ENCODE measurements at places on chromosomes 4 and X. TPM values are rescaled to one million over a fixed set of nuclear protein-coding genes. Genes with fewer than 3 reads are reported as not detected.

DNA sequence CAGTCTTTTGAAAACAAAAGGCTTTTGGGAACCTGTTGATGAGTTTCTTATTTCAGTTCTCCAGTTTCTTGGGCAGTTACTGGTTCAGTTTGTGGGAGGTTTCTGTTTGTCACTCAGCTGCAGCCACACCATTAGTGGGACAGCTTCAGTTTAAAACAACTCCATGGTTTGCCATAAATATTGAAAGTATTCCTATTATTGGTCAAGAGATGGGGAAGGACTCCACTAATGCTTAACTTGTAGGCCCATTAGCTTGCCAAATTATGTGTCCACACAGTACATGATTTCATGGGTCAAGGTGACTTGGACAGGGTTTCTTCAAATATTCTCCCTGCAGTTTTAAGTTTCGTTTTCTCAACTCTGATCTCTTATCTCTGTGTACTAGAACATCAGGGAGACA lies 15.5 kb upstream of the ASIC5 start:
- no peak for DNase-seq

- DNase-seq, result no peak
These were observed 49.2 kb downstream of the SEL1L3 start for GRCh38 chr4:25813448-25814106.

Gene KLB
- total RNA-seq, result not detected

DNA sequence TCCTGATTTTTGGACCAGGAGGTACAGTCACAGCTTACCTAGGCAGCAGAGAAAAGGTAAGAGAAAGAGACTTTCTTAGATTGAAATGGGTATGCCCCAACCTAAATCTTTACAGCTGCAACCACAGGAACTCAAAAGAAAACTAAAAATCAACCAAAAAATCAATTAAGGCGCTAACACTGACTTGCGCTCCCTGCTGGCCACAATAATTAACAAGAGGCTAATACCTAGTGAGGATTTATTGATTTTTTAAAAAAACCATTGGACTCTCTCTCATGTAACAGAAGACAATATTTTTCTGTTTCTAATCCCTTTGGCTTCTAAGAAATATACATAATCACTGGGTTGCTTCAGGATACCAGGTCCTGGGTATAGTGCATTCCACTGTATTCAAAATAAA lies 153.9 kb upstream of the TENM3 start:
- DNase-seq, result no peak

GRCh38 chrX:11367609-11368430 lies 74.6 kb downstream of the AMELX start:
- no peak for DNase-seq

DNA sequence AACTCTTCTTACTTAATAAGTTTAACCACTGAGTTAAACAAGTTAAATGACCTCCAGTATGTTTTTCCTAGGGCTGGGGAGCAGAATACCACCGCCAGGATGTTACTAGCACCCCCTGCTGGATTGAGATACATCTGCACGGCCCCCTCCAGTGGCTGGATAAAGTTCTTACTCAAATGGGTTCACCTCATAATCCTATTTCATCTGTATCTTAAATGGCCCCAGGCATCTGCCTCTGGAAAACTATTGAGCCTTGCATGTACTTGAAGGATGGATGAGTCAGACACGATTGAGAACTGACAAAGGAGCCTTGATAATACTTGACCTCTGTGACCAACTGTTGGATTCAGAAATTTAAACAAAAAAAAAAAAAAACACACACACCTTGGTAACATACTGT lies 61.5 kb upstream of the MMAA start:
- DNase-seq, result peak; percentile 70

DNA sequence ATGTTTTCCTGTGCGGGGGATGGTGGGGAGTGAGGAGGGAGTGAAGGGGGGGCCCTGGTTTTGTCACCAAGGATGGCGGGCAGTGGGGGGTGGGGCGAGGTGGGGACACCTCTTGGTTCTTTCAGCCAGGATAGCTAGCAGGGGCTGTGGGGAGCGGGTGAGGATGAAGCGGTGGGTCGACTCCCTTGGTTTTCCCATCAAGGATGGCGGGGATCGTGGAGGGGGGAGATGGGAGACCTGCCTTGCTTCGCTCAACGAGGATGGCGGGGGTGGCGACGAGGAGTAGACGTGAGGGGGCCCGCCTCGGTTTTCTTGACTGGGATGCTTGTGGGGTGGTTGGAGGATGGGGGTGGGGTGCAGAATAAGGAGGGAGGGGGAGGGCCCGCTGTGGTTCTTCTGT lies 643 bp downstream of the FHL1 start:
- DNase-seq, result peak; percentile 13

- no peak for DNase-seq
These were observed 52.1 kb upstream of the TBC1D9 start for GRCh38 chr4:140808256-140808655.

DNA sequence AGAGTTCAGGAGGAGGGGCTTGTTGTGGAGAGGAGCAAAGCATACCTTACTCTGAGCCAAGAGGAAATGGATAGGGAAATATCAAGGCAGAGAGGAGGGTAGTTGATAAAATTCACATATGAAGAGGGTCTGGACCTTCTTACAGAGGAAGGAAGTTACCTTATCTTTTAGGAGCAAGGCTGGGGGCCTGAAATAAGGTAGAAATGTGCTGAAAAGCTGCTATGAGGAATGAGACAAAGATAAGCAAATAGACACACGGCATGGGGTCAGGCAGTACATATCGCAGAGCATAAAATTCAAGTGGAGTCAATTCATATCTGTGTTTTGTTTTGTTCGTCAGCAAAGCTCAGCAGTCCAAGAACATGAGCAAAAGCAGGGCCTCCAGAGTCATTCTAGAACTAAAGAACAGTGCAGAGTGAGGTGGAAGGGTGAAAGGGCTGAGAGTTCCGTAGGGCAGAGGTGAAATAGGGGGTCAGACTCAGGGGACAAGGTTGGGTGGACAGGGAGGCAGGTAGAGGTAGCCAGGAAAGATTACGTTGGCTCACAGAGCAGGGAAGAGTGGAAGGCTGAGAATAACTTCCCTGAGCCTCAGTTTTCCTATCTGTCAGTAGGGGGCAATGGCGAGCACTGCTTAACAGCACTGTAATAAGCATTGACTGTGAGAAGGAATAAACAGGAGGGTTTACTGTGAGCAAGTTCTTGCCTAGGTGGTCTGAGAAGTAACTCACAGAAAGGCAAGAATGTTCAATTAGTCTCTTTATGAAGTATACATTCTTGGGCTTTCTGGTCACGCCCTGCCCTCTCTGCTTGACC lies 9.2 kb downstream of the VSIG4 start:
- peak; percentile 29 for DNase-seq

- DNase-seq, result no peak
These were observed 43.8 kb upstream of the PRPS2 start for GRCh38 chrX:12747433-12747832.

DNA sequence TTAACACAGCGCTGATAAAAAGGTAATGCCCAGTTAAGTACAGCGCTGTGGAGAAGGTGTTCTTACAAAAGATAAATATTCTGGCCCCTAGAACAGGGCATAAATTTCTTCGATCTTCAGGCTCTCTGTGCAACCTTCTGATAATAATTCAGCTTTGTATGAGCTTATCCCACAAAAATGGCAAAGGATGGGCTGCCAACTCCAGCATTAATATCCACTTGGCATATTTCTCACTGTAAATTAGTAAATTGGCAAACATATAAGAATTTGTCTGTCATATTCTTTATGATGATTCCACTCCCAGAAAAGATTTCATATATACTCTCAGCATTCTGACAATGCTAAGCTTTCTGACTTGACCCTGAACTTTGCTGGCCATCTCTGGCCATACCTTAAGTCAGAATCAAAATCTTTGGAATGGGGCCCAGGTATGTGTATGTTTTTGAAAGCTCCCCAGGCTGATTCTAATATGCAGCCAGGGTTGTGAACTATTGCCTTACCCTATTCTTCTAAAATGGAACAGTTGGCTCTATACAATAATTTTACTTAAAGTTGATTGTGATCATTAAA lies 134.8 kb downstream of the FRYL start:
- no peak for DNase-seq

DNA sequence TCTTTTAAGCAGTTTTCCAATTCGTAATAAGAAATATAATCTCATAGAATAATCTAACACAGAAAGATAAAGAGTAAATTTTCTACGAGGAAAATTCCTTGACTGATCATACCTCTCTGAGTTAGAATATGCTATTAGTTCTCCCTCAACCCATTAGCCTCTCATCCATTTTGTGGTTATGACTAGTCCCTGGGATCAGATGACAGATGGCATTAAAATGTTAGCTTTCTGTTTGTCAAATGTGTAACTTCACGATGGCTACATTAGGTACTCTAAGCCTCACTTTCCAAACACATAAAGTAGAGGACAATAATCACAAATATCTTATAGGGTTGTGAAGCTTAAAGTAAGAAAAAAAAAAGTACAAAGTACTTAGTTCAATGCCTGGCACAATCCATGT lies 112.2 kb downstream of the ZAR1 start:
- no peak for DNase-seq

- DNase-seq, result peak; percentile 10
These were observed 12.3 kb downstream of the ZNF182 start for GRCh38 chrX:47991263-47992094.

- no peak for DNase-seq
These were observed 119.6 kb downstream of the BEND2 start for GRCh38 chrX:18101087-18101486.

DNA sequence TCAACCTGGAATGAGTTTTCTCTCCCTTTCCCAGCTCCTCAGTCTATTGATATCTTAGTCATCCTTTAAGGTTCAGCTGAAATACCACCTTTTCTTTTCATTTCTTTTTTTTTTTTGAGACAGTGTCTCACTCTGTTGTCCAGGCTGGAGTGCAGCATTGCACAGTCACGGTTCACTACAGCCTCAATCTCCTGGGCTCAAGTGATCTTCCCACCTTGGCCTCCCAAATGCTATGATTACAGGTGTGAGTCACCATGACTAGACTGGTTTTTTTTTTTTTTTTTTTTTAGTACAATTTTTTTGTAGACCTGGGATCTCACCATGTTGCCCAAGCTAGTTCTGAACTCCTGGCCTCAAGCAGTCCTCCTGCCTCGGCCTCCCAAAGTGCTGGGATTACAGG lies 28.9 kb downstream of the AFF1 start:
- DNase-seq, result no peak

DNA sequence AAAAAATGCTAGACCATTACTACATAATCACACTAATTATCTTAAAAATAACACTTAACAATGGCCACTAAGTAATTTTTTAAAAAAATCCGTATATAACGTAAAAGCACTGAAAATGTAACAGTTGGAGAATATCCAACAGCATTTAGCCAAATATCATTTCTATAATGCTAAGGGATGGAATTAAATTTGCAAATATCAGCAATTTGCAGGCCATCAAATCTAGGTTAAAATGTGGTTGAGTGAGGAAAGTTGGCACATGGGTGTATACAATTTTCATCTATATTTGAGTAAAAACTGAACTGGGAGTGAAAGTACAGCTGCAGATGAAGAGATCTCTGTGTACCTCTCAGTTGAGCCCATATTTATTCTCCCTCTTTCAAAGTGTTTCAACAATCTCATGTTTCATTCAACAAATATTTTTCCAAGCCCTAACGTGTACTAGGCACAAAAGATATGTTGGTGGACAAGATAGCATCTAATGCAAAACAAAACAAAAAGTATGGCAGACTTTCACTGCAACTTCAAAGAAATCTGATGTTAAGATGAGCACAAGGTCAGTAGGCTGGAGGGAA lies 63.0 kb downstream of the MBNL3 start:
- DNase-seq, result no peak

Gene USP38
- 22.0 TPM for total RNA-seq

Gene MAP7D2
- 0.24 TPM for total RNA-seq

DNA sequence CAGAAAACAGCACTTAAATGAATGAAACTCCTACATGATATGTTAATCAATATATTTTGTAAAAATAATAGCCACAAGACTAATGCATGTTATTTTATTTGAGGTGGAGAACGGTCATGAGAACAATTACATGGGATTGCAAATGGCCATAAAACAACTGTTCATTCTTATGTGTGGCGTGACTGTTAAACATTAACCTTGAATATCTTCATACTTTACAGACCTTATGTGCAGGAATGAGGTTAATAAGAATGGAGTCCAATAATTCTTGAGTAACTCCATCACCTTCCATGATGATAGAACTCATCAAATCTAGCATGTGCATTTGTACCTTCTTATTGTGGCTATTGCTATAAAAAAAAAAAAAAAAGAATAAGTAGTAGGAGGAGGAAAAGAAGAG lies 55.3 kb downstream of the PDS5A start:
- DNase-seq, result no peak

Gene DUSP21
- total RNA-seq, result not detected

Gene WAS
- total RNA-seq, result 99.6 TPM

DNA sequence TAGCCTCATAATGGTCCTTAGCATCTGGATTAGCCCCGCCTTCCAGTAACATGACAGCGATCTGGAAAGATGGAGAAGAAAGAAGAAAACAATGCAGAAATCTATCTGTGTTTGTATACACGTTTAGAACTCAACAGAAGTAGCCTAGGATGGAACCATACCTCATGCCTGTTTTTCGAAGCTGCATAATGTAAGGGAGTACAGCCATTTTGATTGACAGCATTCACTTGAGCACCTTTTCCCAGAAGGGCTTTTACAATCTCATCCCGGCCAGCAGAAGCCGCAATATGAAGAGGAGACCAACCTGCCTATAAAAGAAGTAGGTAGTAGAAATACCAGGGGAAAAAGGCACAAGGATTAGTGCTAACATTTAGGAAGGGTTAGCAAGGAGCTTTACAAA lies 3.5 kb downstream of the PSMD10 start:
- DNase-seq, result no peak

- DNase-seq, result no peak
These were observed 247.0 kb downstream of the C4orf33 start for GRCh38 chr4:129342819-129343408.

DNA sequence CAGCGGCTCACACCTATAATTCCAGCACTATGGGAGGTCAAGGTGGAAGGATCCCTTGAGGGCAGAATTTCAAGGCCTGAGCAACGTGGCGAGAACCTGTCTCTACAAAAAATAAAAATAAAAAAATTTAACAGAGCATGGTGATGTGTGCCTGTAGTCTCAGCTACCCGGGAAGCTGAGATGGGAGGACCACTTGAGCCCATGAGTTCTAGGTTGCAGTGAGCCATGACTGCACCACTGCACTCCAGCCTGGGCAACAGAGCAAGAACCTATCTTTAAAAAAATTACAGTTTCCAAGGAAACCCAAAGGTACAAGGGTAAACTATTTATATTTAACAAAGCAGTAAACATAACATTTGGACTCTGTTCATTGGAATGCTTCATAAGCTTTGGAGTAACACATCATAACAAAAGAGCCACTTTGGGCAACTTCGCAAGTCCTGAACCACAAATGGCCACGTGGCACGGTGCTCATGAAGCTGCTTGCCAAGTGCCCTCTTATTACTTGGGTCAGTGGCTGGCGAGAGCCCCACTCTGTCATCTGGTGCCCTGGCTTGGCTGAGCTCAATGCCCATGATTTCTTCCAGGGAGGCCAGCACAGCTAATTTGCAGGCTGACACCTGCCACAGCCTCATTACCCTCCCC lies 165.6 kb downstream of the SH3KBP1 start:
- DNase-seq, result no peak

- DNase-seq, result no peak
These were observed 32.7 kb downstream of the TMSB4X start for GRCh38 chrX:13007519-13008188.

- DNase-seq, result no peak
These were observed 1149.2 kb downstream of the PCDH18 start for GRCh38 chr4:136383082-136383481.

Gene PASD1
- not detected for total RNA-seq
